NCI-H2107 (cell line): ENCODE measurements at places on chromosomes 2 and 18.

GRCh38 chr2:143816916-143817315 lies 687.7 kb downstream of the ARHGAP15 start:
- DNase-seq: no peak

DNA sequence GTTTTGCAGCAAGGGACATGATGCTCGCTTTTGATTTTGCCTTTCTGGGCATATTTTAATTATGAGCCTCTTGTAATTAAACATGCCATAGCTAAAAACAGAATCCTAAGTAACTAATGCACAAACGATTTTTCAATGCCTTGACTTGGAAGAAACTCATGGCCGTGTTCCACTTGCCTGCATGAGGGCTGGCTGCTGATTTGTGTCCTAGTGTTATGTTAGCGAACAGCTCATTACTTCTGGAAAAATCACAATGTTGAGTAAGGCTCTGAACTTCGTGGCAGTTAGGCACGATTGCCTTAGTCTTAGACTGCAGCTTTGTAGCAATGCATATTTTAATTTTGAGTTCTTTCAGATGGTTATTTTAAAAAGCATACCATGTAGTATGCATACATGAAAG lies 4.5 kb downstream of the THSD7B start:
- DNase-seq: no peak

DNA sequence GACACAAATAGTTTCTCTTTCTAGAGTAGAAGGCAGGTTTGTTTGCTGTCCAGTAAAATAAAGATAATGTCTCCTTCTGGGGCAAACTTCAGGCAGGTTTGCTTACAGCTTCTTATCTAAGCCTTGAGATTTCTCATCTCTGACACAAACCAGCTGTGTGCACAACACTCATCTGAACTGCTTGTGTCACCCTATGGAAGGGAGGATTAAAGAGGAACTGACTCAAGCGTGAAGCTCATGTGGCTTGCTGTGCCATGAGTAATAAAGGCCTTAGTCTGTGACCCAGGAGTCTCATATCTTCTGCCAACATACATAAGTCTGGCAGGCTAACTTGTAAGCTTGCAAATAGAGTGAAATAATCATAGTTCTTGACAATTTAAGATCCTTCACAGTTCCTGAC lies 24.2 kb upstream of the CPO start:
- DNase-seq: no peak

DNA sequence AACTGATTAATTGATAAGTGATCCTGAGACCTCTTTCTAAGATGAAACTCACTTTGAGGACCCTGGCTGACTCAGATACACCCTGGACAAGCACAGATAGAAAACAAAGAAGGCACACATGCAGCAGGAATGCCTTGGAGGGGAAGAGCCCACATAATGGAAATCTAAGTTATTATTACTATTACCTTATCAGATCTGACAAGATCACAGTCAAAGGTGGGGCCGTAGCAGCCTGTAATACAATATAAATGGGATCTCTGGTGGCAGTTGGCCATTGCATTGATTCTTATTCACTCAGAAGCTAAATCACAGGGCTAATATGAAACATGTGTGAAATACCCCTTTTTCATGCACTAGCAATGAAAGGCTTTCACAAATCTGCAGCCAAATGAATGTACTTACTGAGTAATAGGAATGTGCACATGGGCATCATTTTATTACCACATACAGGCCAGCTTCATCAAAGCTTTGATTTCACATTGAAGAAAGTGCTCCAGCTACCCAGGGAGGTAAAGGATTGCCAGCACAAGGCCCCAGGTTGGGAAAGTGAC lies 84.0 kb downstream of the ZBTB7C start:
- DNase-seq: no peak

DNA sequence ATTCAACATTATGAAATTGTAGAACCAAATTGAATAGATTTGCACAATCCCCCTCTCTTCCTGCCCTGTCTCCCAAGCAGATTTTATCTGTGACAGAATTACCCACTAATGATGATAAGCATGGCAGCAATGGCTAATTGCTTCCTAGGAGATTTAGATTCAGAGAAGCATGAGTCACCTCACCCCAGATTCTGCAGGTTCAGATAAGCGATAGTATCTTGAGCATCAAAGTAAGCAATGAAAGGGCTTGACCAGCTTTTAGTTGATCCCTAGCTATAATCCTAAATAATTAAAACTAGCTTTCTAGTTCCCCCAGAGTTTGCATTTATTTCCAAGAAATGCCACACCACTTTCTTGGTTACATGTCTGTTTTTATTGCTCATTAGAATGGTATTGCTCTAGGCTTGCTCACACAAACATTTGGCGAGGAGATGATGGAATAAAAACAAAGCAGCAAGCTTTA lies 204.3 kb downstream of the GULP1 start:
- no peak for DNase-seq

DNA sequence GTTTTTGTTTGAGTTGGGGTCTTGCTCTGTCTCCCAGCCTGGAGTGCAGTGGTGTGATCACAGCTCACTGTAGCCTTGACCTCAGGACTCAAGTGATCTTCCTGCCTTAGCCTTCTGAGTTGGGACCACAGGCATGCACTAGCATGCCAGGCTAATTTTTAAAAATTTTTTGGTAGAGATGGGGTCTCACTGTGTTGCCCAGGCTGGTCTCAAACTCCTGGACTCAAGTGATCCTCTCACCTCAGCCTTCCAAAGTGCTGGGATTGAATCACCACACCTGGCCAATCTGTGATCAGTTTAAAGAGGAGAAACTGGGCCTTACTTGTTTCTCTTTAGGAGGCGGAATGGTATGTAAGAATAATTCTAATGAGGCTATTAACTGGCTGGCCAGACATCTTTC lies 49.9 kb downstream of the IMPA2 start:
- DNase-seq: no peak

DNA sequence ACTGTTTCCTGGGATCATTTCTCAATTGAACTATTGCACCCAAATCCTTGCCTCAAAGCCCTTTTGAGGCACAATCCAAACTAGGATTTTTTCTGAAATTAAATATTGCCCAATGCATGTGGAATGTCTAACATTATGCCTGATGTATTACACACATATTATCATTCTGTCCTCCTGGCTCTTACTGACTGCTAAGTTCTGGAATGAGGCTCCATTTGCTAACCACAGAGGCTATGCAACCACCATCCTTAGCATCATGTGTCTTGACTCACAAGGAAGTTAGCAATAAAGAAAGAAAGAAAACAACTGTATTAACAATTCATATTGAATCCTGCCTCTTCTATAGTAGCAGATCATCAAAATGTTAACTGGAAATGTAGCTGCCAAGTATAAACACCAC lies 1142.7 kb downstream of the CNTNAP5 start:
- no peak for DNase-seq

- DNase-seq: no peak
Measured at GRCh38 chr2:118973542-118973951, 31.6 kb downstream of the MARCO start.

- DNase-seq: no peak
Measured at GRCh38 chr18:13376298-13376840, 157.8 kb downstream of the LDLRAD4 start.

GRCh38 chr2:181774685-181775084 lies 94.4 kb upstream of the NEUROD1 start:
- no peak for DNase-seq

DNA sequence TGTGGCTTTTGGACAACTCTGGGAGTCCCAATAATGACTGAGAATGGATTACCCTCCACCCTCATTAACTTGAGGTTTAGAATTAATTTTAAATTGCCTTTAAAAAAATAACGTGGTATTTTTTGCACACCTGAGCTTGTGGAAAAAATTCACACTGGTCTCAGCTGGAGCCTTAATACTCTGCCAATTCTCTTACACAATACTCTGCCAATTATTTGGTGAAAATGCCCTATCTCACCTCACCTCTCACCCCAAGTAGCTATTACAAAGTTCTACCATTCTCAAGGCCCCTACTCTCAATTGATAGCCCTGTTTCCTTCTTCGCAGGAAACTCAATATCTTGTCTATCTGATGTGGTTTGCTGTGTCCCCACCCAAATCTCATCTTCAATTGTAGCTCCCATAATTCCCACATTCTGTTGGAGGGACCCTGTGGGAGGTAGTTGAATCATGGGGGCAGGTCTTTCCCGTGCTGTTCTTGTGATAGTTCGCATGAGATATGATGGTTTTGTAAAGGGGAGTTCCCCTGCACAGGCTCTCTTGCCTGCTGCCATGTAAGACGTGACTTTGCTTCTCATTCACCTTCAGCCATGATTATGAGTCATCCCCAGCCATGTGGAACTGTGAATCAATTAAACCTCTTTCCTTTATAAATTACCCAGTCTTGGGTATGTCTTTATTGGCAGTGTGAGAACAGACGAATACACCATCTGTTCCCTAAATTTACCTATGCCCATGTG lies 27.4 kb upstream of the C2orf69 start:
- no peak for DNase-seq
